ENCODE measurements at places on chromosomes 16 and 17.

DNA sequence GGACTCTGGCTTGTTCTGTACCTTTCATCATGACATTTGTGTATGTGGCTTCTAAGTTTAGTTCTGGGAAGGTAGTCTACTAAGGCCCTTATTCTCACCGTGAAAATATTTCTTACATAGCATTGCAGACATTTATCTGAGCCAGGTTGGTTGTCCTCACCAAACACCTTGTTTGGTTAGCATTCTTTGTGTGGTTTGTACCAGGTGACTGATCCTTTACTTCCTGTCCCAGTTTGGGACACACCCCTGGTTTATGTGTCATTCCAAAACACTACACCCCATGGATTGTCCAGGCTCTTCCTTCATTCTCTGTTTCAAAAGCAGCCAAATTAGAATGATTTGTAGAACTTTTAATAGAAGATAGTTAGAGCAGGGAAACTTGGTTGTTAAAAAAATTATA is 23.2 kb upstream of the DUSP14 start:
- DNase-seq, result no peak

- no peak for DNase-seq
Measured at GRCh38 chr16:69924777-69925191, 26.4 kb upstream of the CLEC18A start.

DNA sequence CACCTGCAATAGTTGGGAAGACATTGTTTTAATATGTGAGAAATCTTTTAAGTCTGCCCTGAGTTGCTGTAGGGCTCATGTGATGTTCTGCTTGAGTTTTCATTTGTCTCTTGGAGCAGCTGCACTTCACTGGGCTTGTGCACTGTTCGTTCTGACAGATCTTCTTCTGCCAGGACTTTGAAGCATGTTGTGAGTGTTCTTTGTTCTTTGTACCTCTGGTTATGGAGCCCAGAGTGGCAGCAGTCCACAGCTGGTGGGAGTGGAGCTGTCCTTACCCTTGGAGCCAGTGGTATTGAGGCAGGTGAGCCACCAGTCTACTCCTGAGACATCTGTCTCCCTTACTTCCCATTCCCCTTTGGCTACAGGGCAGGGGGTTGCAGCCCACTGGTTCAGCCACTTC is 64.6 kb downstream of the GNAO1 start:
- no peak for DNase-seq

DNA sequence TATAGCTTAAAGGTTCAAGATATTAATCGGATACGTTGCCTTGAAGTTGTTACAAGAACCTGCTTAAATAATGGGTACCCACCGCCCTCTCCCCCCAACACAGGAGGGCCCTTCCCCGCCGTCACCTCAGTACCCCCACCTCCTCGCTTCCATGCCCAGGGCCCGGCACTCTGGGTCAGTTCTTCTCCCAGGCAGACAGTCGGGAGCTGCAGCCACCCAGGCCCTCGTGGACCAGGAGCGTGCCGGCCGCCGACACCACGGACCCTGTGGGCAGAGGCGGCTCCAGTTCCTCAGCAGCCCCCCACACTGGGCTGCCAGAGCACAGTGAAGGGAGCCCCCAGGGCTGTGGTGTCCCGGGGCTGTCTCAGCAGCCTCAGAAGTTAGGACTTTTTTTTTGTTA is 80.9 kb upstream of the ZNF750 start:
- no peak for DNase-seq

- peak; percentile 63 for DNase-seq
Measured at GRCh38 chr16:84647828-84648594, at the start of gene KLHL36. TSS of gene KLHL36 (plus strand) at chr16:84648511. CDS start at chr16:84650868, 2,357 bp downstream.

DNA sequence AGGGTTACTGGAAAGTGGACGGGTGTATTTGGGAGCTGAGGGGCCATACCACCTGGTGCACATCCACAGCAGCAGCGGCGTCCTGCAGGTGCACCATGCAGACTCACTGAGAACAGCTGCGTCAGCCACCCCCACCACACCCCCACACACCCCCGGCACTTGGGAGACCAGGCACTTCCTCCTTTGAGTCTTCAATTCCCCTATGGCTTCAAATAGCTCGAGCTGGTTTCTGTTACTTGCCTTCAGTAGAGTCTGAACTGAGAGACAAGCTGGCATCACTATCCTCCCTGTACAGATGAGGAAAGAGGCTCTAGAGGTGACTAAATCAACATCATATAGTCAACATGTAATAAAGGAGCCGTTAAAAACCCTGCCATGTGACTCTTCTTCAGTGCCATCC is 15.4 kb downstream of the CUEDC1 start:
- no peak for DNase-seq

DNA sequence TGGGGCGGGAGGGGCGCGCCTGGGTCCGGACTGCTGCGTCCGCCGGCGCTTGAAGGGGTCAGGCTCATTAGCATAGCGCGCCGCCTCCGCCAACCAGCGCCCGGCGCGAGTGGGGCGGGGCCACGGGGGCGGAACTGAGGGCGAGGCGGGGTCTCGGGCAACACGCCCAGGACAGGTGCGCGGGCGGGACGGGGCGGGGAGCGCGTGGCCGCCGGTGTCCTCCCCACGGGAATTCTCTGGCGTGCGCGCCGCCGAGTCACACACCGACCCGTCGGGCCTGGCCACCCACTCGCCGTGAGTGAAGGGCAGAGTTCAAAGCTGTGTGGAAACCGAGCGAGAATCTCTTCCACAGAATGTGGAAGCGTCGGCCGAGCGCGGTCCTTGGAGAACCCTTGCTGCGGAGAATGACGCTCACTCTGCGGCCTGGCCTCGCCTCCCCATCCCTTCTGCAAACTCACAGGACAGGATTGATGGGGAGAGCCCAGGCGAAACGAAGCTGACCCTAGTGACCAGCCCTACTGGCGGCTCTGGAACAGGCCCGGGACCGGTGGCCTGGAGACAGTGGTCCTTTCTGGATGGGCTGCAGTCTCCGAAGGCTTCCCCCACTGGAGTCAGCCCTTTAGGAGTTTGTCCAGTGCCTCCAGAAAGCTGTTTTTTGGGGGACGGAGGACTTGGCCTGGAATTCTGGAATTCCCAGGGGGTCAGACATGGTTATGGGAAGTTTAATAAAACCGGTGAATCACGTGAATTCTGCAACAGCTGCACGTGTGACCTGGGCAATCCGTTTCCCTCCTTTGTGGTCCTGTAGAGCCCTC is at the start of gene SNAI3:
Gene SNAI3, minus strand, starts transcription at position 69 of the 815 bp plus-strand sequence. CDS start 101 bp downstream, outside the sequence.
- peak; percentile 66 for DNase-seq

DNA sequence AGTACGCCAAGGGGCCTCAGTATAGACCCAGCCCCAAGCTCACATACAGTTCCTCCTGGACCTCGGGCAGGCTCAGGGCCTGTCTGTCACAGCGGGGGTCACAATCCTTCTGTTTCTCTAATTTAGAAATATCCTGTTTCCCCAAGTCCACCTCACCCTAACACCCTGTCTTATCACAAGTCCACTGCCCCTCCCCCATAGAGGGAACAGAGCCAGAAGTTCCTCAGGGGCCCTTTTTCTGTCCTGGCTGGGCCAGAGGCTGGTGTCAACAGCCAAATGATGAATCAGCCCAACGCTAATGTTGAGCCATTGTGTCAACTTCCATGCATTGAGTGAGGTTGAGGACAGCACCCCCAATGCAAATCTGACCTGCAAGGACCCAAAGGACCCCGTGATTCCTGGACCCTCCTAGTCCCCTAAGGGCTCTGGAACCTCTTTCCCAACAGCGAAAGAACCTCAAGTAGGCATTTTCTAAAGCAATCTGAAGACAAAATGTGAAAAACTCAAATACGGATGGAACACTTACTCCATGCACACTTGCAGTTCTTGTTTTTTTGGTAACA is 58.6 kb downstream of the PECAM1 start:
- DNase-seq, result no peak

DNA sequence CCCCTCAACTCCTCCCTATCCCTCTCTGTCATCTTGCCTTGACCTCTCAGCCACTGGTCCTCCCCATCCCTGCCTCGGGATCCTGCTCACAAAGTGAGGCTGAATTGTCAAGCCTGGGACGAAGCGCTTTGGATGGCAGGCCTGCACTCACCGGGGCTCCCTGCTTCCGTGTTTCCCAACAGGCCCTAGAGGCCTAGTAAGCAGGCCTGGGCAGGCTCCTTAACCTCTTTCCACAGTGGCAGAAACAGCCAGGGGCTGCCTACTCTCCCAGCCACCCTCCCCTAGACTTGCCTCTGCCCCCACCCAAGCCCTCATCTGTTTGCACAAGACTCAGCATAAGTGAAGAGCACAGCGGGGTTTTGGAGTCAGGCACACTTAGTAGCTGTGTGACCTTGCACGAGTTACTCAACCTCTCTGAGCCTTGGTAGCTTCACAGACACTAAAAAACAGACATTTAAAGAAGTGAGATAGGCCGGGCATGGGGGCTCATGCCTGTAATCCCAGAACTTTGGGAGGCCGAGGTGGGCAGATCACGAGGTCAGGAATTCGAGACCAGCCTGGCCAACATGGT is 5.0 kb upstream of the FADS6 start:
- no peak for DNase-seq

DNA sequence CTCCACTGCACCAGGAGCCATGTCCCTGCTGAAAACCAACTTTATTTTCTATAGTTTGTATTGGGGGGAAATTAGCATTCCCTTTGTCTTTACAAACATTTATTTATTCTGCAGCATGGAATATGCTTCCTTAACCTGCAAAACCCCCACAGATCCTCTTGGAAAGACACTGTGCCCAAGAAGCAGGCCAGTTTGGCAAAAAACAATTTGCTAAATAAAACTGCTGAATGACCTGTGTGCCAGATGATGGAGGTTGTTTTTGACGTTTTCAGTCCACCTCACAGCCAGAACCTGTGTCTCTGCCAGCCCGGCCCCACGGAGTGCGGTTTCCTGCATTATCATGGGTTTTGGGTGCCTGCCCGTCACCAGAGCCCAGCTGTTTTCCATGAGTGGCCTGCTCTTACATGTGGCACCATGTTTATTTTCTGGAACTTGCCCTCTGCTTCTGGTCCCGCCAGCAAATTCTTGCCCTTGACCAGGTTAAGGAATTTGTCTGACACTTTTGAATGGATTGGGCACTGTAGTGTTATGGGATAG is 26.4 kb downstream of the ORC6 start:
- DNase-seq, result no peak

DNA sequence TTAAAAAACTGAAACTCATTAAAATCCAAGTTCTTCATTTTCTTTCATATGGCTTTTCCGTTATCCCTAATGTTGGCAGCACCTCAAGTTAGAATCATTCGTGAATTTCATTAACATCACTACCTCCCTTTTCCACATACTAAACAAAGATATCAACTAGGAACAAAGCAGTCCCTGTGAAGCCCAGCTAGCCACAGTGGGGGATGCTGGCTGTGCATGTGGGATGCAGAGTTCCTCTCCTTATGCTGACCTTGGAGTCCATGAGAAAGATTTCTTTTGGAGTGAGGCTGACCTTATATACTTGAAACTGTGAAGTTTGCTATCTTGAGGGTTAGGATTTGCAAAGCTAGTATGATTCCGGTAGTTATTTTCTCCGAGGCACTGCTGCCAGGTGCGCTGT is 117.6 kb downstream of the TANGO6 start:
- no peak for DNase-seq

GRCh38 chr17:45800816-45801215 is 16.7 kb downstream of the CRHR1 start:
- DNase-seq, result no peak

DNA sequence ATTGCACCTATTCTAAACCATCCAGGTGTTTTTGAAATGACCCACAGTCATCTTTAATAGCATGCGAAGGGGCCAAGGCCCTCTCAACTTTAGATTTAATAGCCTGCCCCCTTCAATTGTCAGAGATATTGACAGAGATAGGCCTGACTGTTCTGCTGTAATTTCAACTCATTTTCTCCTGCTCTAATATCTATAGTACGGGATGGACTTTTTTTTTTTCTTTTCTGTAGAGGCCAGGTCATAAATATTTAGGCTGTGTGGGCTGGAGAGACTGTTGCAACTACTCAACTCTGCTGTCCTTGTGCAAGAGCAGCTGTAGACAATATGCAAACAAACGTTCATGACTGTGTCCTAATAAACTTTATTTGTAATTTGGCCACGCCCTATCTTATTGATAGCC is 24.7 kb upstream of the KRT20 start:
- no peak for DNase-seq

DNA sequence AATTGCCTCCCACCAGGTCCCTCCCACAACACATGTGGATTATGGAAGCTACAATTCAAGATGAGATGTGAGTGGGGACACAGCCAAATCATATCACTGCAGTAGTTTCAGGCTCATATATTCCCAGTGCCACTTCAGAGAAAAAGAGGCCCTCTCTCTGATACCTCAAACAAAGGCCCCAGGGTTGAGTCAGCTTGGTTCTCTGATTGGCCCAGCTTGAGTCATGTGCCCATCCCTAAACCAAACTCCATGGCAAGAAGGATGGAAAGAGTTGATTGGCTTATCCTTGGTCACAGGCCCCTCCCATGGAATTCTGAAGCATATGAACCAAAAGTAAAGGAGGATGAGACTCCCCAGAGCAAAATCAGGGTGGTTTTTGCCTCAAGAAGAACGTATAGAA is 75.9 kb upstream of the IRX6 start:
- DNase-seq, result no peak

GRCh38 chr17:29169806-29170591 is 10.2 kb downstream of the MYO18A start:
- DNase-seq, result no peak

- no peak for DNase-seq
Measured at GRCh38 chr17:40074871-40075200, 12.1 kb downstream of the THRA start.

DNA sequence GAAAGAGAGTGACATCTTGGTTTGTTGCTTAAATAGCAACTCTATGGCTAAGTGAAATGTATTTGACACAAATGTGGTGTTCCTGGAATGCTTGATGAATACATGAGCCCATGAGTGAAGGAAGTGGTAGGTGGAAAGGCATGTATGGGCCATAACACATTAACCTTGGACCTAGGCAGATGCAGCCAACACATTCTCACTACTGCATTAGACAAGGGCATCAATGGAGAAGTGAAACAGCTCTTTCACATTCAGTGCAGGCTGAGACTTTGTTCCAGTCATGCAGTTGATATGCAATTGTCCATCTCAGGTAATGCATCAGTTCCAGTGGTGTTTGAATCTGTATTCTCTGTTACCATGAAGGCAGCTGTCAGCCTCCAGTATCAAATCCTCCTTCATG is 133.6 kb downstream of the HS3ST3B1 start:
- DNase-seq, result no peak

DNA sequence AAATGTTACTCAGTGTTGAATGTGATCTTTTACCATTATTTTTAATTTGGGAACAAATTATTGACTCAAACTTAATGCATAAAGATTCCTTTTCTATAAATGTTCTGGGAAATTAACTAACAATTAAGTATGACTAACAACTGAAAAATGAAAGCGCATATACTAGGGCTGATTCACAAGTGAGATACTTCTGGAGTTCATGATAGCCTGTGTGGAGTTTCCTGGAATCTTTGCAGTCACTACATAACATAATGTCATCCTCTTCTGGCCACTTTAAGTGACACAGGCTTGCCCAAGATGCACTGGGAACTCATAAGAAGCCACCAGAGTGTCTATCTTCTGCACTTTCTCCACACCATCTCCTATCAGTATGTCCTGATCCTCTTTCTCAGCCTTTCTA is 450.3 kb upstream of the CDH11 start:
- DNase-seq, result no peak

- DNase-seq, result no peak
Measured at GRCh38 chr16:78478267-78478861, 378.9 kb downstream of the WWOX start.

- no peak for DNase-seq
Measured at GRCh38 chr17:81958633-81959342, 2.2 kb downstream of the NOTUM start.

Data from activated CD4-positive, alpha-beta T cell treated with anti-CD3 and anti-CD28 coated beads for 1 hour (primary cell).